ENCODE measurements at places on chromosomes 2 and 18.

DNA sequence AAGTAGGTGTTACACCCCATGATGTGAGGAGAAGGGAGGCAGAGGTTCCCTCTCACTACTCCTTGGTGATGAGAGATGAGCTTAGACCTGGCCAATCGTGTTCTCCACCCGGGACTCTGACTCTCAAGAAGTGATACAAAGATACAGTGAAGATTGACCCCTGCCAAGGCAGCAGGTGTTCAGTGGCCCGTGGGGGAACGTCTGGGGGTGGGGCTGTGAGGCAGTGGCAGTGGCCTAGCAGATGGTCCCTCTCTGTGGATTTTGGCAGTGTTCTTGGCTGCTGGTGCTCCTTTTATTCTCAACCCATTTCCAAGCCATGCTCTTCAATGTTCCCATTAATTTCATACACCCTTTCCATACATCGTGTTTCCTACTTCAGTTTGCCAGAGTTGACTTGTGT is 120.4 kb upstream of the NEDD4L start:
- DNase-seq, result no peak

GRCh38 chr2:215816424-215816823 is 196.9 kb downstream of the MREG start:
- no peak for DNase-seq

GRCh38 chr2:120828829-120829632 is 93.4 kb downstream of the GLI2 start:
- DNase-seq, result no peak

DNA sequence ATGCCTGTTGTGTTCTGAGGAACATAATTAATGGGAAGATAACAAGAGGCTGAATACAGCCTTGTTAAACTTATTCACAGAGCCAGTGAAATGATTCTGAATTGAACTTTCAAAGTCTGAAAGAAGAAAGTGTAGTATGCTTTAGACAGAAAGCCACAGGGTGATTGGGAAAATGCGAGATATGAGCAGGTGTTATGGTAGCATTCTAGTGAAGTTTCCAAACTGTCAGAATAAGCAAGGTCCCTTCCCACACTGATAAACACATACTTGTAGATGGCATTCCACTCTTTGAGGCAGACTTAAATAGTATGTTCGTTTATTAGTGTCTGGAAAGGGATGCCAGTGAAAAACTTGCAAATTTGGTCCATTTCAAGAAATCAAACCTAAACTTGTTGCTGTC is 70.5 kb upstream of the ITPRID2 start:
- no peak for DNase-seq

GRCh38 chr2:121902171-121902591 is 146.7 kb downstream of the TSN start:
- no peak for DNase-seq

GRCh38 chr18:53534695-53535094 is 689.8 kb downstream of the MBD2 start:
- no peak for DNase-seq

DNA sequence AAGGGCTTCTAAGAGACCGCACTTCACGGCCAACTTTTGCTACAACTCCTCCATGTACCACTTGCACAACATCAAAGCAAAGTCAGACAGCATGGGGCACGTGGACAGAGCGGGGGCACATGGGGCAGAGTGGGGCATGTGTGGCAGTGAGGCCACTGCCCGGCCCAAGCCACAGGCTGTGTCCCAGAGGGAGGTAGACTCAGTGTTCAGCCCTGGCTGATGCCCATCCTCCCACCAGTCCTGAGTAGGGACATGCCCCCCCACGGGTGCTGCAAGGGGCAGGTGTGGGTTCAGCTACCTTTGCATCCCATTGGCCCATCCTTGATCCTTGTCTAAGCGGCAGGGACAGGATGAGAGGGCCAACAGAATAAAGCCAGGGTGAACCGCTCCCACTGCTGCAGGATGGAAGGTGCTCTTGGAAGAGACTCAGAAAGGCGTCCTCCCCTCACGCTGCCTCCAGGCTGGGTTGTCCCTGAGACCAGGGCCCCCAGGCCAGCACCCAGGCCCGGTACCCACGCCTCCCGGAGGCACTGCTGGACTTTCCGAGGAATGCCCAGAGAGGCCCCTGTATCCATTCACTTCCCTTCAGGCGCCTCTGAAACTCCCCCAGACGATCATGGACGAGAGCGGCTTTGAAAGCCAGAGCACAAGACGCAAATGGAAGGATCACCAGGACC is 218.2 kb downstream of the NDUFA10 start:
- DNase-seq, result no peak

DNA sequence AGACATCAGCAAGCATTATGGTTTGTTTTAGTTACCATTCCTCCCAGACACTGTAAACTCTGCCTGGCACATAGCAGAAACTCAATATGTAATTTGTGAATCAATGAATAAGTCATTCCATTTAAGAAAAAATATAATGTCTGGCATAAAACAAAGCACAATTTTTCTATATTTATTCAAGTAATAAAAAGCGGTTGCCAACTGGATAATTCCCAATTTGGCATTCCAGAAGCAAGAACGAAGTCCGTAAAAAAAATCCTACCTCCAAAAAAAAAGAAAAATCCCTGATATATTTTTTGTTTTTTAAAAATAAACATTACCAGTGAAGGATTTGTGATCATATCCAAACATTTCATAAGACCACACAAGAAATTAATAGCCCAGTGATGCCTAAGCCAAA is 351.3 kb upstream of the LRRTM4 start:
- DNase-seq, result no peak
